ENCODE measurements at places on chromosomes 12 and 14. TPM values are rescaled to one million over a fixed set of nuclear protein-coding genes. Genes with fewer than 3 reads are reported as not detected.

DNA sequence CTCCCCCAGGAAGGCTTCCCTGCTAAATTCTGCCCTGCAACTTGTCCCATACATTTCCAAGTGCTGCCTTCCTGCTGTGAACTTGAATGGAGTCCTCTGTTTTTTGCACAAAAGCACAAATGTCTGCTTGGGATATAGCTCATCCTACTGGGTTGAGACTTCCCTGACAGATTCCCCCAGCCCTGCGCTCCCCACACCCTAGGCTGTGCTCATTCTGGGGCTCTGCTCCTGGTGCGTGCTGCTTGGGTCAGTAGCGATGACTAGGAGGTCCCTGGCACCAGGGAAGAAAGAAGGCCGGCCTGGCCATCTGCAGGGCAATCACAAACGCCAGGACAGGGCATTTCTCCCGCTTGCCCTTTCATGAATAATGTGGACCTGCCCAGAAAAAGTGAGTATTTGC, 29.2 kb upstream of the FKBP4 start:
- H3K4me3 ChIP-seq: no peak overlapping the region
- no peaks in the 10 kb centered on the region for H3K4me1 ChIP-seq
- H3K27me3 ChIP-seq: peaks cover 33% of the 10 kb centered on the region

Gene KRT86
- not detected for total RNA-seq

DNA sequence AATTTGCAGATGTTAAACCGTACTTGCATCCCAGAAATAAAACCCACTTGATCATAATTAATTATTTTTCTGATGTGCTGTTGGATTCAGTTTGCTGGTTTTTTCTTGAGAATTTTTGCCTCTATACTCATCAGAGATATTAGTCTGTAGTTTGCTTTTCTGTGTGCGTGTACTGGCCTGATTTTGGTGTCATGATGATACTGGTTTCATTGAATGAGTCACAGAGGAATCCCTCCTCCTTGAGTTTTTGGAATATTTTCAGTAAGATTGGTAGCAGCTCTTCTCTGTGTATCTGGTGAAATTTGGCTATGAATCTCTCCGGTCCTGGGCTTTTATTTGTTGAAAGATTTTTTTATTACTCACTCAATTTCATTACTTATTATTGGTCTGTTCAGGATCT, 100.4 kb upstream of the PMCH start:
- no peak overlapping the region for H3K4me3 ChIP-seq
- DNase-seq: peak; percentile 86
- H3K4me1 ChIP-seq: peaks cover 9% of the 10 kb centered on the region

DNA sequence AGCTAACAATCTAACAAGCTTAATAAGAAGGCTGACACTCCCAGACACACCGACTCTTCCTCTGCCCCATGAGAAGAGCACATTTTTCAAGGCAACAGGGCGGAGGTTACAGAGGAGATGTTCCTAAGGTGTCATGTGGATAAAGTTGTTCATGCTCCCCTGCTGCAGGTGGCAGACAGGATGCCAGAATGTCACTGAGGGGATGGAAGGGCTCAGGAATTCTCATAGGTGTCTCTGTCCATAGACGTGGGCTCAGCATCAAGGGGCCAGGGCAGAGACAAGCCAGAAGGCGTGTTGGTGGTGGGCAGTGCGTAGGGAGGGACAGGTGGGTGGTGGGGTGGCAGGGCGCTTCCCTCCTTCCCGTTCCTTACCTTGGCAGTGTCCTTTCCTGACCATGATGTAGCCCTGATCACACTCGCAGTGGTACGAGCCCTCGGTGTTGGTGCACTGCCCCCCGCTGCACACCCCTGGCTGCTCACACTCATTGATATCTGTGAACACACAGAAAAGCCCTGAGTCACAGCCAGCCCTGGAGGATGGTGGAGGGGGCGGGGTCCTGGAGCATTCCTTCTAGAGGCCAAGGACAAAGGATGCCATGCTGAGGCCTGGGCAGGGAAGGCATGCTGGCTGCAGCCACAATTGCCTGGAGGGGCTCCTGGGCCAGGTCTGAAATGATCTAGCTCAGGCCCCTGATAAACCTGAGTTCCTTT, 23.0 kb downstream of the ISCA2 start:
- no peak overlapping the region for H3K27ac ChIP-seq
- no peak overlapping the region for H3K4me3 ChIP-seq

- H3K27me3 ChIP-seq: no peaks in the 10 kb centered on the region
- no peak overlapping the region for H3K4me3 ChIP-seq
- H3K36me3 ChIP-seq: peaks cover 21% of the 10 kb centered on the region
- DNase-seq: no peak
- no peak overlapping the region for H3K27ac ChIP-seq
- 0 out of 2 replicates have a peak, but pooled peaks cover 5% of the 10 kb centered on the region for H3K4me1 ChIP-seq
Observed at GRCh38 chr12:48092611-48093010, 13.3 kb downstream of the SENP1 start.

- no peak overlapping the region for H3K27ac ChIP-seq
- H3K4me1 ChIP-seq: 0 out of 2 replicates have a peak, but pooled peaks cover 9% of the 10 kb centered on the region
- no peak for DNase-seq
- no peaks in the 10 kb centered on the region for H3K27me3 ChIP-seq
Observed at GRCh38 chr14:29636870-29637269, 290.8 kb downstream of the PRKD1 start.

- no peak for DNase-seq
- H3K4me1 ChIP-seq: peaks cover 7% of the 10 kb centered on the region
- H3K36me3 ChIP-seq: no peaks in the 10 kb centered on the region
- H3K27ac ChIP-seq: no peak overlapping the region
- no peaks in the 10 kb centered on the region for H3K27me3 ChIP-seq
Observed at GRCh38 chr14:67663633-67664032, 10.8 kb downstream of the VTI1B start.

DNA sequence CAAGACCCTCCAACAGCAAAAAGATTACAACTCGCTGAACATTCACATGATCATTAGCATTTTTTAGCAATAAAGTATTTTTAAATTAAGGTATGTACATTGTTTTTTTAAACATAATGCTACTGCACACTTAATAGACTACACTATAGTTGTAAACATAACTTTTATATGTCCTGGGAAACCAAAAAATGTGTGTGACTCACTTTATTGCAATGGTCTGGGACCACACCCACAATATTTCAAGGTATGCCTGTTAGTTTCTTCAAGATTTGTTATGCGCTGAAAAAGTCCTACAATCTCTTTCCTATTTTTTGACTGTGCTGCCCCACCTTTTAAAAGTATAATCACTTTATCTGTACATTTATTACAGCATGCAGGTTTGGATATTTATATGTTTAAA, 30.4 kb upstream of the PCNX4 start:
- peaks cover 10% of the 10 kb centered on the region for H3K4me1 ChIP-seq
- H3K4me3 ChIP-seq: no peak overlapping the region
- peak; percentile 29 for DNase-seq
- no peaks in the 10 kb centered on the region for H3K36me3 ChIP-seq
- H3K27ac ChIP-seq: no peak overlapping the region

DNA sequence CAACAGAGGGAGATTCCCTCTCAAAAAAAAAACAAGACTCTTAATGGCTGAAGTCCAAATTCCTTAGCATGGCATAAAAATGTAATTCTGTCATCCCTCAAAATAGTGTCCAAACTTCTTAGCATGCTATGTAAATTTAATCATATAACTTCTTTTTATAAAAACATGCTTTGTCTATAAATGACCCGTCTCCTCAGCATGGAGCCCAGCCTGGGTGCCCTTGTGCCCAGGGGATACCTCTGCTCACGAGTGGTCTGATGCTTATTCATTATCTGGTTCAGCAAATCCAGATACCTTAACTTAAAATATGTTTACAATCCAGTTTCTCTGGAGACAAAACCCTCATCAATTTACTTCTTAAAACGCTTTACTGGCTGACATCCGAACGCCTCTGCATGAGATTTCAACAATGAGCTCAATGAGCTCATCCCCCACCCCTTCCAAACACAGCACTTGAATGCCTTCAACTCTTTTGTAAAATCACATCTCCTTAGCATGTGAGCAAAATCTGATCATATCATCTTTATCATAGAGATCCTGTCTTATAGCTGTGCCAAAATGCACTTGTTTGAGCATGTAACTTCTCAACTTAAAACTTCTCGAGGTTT, 15.7 kb downstream of the RTL1 start:
- peak; percentile 9 for DNase-seq
- H3K4me3 ChIP-seq: no peak overlapping the region
- H3K27me3 ChIP-seq: no peaks in the 10 kb centered on the region

DNA sequence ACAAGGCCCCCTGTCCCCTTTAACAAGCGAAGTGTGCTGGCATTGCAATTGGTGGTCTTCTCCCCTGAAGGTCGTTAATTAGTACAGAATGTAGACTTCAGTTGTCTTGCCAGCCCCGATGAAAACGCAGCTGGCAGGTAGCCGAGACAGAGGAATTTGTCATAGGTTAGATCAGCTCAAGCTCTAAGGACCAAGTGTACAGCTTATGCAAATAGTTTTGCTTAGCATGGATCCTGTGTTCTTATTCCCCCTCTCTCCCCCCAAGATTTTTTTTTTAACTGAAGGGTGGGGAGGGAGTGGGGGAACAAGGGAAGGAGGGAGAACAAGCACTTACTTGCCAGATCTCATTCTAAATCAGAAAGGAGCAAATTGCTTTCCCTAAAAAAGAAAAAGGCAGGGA, 58.6 kb upstream of the PARP11 start:
- no peaks in the 10 kb centered on the region for H3K4me1 ChIP-seq
- no peak for DNase-seq
- H3K4me3 ChIP-seq: no peak overlapping the region
- H3K36me3 ChIP-seq: no peaks in the 10 kb centered on the region

DNA sequence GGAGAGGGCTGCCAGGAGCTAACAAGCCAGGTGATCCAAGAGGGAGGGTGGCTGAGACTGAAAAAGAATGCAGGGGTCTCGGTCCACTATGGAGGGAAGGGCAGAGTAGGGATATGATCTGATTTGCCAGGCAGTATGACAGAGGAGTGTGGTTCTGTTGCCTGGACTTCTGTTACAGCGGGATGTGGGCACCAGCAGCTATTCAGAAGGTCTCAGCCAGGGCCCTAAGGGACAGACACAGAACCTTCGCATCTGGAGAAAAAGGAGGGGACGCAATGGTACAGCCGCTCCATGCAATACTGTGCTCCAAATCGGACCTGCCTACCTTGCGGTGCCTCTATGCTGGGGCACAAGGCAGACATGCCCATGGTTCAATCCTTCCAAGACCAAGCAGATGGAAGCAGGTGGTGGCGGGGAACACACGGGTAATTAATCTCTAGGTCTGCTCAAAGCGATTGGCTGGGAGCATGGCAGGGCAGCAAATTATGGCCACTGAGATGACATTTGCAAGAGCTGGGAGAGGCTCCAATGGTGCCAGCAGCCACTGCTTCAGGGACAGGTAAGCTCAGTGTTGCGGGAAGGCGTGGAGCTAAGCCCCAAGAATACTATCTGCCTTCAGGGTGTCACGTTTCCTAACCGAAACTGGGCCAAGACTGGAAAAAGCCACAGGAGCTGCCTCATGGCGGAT, 185.5 kb downstream of the FOXN3 start:
- no peak overlapping the region for H3K4me3 ChIP-seq
- H3K27ac ChIP-seq: no peak overlapping the region
- no peak for DNase-seq
- no peaks in the 10 kb centered on the region for H3K27me3 ChIP-seq

GRCh38 chr14:100332797-100333196, 9.7 kb downstream of the SLC25A47 start:
- H3K4me3 ChIP-seq: no peak overlapping the region
- no peak overlapping the region for H3K27ac ChIP-seq
- no peaks in the 10 kb centered on the region for H3K27me3 ChIP-seq

Data from GM23248 (cell line).